ENCODE measurements at places on chromosomes 3 and 15.
A peak's percentile ranks its signal among the peaks of the same experiment; 100 is the strongest.

DNA sequence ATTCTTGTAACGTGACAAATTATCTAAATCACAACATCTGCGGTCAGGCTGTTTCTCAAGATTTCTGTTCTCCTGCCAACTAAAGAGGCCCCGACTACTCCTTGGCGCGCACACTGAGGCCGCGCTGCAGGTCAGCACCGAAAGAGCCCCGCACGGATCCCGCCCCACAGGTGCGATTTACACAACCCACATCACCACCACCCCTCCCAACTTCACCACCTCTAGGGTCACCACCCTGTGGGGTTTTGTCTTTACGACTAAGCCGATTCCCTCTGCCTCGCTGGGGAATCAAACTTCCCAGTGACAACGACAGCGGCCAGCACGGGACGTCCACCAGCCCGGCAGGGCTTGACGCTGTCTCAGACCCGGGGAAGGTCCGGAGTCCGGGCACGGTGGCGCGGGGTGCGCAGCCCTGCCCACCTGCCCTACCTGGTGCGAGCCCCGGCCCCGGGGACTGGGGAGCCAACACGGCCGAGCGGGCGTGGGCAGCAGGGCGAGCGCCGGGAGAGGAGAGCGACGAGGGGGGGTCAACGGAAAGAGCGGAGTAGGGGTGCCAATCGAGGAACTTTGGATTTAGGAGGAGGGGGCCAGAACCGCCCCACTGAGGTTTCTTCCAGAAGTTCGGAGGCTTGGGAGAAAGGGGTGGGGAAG, 764 bp downstream of the UACA start:
- peak overlapping the region; percentile 90 for H3K27ac ChIP-seq
- no peaks in the 10 kb centered on the region for H3K36me3 ChIP-seq
- peaks cover 3% of the 10 kb centered on the region for H3K4me1 ChIP-seq

DNA sequence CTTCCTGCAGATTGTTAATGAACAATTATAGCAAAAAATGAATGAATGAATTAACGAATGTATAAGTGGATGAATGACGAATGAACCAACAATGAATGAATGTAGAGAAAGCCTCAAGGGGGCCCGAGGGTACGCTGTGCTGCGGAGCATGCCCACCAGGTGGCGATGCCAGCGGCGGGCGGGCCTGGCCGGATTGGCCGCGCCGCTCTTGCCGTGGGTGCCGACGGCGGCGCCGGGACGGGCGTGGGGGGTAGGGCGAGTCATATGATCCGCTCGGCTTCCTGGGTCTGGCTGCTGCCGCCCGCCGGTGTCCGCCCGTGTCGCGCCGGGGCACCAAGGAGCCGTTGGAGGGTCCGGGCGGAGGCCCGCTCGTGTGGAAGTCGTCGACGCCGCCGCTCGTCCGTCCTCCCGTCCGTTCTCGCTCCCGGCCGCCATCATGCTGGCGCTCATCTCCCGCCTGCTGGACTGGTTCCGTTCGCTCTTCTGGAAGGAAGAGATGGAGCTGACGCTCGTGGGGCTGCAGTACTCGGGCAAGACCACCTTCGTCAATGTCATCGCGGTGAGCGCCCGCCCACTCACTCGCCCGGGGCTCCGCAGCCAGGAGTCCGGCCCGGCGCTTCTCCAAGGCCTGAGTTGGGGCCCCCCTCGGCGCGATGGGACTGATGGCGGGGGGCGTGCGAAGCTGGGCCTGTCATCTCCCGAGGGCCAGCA, at the start of gene ARL8B:
Gene ARL8B (plus strand): TSS at position 263 of the 711 bp plus-strand sequence. CDS start 174 bp downstream, at position 437.
- DNase-seq, result peak; percentile 74
- no peaks in the 10 kb centered on the region for H3K4me1 ChIP-seq
- H3K27ac ChIP-seq, result no peak within 1 kb of the TSS
- H3K36me3 ChIP-seq, result peaks cover 4% of the 10 kb centered on the region

GRCh38 chr3:72352176-72352575, 496.1 kb downstream of the SHQ1 start:
- no peak overlapping the region for H3K27ac ChIP-seq
- no peak for DNase-seq
- H3K4me1 ChIP-seq, result no peaks in the 10 kb centered on the region
- peaks cover 42% of the 10 kb centered on the region for H3K27me3 ChIP-seq
- no peak overlapping the region for H3K4me3 ChIP-seq
- no peaks in the 10 kb centered on the region for H3K36me3 ChIP-seq

DNA sequence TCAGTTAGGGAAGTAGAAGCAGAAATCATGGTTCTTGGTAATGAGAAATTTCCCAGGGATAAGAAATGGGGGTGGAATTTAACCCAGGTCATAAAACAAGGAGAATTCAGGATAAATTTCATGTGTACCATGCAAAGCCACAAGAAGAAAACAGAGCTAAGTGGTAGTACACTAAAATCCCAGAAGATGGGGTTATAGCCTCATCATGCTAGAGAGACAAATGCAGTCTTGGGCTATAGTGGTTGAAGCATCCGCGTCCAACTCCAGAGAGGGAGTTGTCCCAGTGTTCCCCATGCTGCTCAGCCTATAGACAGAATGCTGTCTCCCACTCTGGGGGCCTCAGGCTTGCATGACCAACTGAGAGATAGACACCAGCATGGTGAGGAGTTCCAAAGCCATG, 36.2 kb upstream of the CLRN1 start:
- H3K4me1 ChIP-seq, result no peaks in the 10 kb centered on the region
- no peaks in the 10 kb centered on the region for H3K27me3 ChIP-seq
- no peak overlapping the region for H3K4me3 ChIP-seq

DNA sequence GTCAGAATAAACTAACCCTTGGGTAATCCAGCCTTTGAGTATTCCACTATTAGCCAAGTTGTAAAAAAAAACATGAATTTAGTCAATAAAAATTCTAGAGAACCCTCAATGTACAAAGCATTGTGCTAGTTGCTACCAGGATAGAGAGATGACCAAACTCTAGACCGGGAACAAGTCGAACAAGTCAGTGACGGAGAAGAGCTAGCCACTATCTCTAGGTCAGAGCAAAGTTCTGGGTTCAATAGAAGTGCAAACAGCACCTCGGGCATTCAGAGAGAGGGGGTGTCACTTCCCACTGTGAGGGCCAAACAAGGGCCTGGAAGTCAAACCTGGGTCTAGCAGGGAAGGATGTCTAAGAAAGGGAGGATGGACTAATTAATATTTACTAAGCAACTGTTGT, 2.3 kb upstream of the ADCY5 start:
- no peak overlapping the region for H3K27ac ChIP-seq
- no peak for DNase-seq
- no peaks in the 10 kb centered on the region for H3K4me1 ChIP-seq
- no peaks in the 10 kb centered on the region for H3K36me3 ChIP-seq
- H3K27me3 ChIP-seq, result peaks cover 56% of the 10 kb centered on the region

GRCh38 chr15:101410612-101411011, 78.9 kb downstream of the PCSK6 start:
- no peak overlapping the region for H3K4me3 ChIP-seq
- peaks cover 12% of the 10 kb centered on the region for H3K4me1 ChIP-seq
- H3K36me3 ChIP-seq, result no peaks in the 10 kb centered on the region
- no peak overlapping the region for H3K27ac ChIP-seq

- no peak overlapping the region for H3K4me3 ChIP-seq
- no peak overlapping the region for H3K27ac ChIP-seq
- no peak for DNase-seq
These were observed 48.6 kb downstream of the FAH start for GRCh38 chr15:80201256-80202015.
